ENCODE measurements at places on chromosomes 11 and 22.

GRCh38 chr11:44604171-44604581, 38.7 kb downstream of the CD82 start:
- DNase-seq: no peak

GRCh38 chr22:27223317-27224177, 566.2 kb downstream of the MIAT start:
- peak; percentile 49 for DNase-seq

DNA sequence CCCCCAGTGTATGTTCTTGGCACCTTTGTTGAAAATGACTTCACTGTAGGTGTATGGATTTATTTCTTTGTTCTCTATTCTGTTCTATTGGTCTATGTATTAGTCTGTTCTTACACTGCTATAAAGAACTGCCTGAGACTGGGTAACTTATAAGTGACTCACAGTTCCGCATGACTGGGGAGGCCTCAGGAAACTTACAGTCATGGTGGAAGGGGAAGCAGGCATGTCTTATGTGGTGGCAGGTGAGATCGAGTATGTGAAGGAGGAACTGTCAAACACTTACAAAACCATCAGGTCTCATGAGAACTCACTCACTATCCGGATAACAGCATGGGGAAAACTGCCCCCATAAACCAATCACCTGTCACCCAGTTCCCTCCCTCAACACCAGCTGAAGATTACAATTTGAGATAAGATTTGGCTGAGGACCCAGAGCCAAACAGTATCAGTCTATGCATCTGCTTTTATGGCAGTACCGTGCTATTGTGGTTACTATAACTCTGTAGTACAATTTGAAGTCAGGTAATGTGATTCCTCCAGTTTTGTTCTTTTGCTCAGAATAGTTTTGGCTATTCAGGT, 836.2 kb downstream of the DLG2 start:
- DNase-seq: no peak

DNA sequence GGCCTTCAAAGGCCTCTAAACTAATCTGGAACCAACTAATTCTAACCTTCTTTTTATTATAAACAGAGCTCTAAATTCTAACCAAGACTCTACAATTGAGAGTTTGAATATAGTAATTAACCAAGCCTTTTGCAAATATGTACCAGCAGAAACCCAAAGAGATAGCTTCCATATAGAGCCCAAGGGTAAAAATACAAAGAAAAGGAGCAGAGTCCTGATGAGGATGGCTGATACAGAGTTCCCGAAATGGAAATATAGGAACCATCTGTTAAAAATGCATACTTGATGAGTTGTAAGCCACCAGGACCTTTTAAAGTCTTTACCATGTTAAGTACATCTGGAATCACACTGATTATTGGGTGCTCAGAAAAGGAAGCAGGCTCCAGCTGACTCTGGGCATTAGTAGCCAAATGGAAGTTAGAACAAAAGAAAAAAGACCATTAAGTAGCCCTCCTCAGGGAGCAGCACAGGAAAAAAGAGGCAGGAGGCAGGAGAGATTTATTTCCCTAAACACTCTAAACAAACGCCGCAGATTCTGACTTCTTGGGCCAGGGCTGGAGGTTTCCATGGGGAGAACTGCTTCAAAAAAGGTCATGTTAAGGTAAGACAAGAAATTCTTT, 463.1 kb upstream of the FAT3 start:
- no peak for DNase-seq

- DNase-seq: no peak
Observed at GRCh38 chr22:46582281-46582933, 37.8 kb upstream of the GRAMD4 start.

- no peak for DNase-seq
Observed at GRCh38 chr11:114606003-114606801, 10.6 kb upstream of the NXPE4 start.

- no peak for DNase-seq
Observed at GRCh38 chr22:28903080-28903479, 19.7 kb downstream of the ZNRF3 start.

- DNase-seq: no peak
Observed at GRCh38 chr11:116843661-116844060, 6.2 kb upstream of the APOA1 start.

- DNase-seq: no peak
Observed at GRCh38 chr11:130485983-130486382, 37.5 kb downstream of the ADAMTS15 start.

DNA sequence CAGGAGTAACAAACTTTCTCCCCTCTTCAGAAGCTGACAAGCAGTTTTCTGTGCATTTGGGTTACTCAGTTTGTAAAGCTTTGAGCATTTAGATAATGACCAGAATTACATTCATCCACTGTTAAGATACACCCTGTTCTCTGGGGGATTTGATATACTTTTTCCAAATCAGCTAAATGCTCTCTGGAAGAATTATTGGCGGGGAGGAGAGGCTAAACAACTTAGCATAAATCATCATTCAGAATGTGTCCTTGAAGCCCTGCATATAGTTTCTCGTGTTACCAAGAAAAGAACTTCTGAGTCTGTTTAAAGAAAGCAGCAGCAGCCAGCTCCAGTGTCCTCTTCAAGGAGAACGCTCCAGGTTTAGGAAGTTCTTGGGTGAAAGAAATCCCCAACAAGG, 54.9 kb upstream of the LDLRAD3 start:
- DNase-seq: no peak

- peak; percentile 87 for DNase-seq
Observed at GRCh38 chr11:60913793-60914632, at the start of gene TMEM109. Gene TMEM109 (plus strand): TSS chr11:60914158. CDS start chr11:60919694, 5,536 bp downstream.

DNA sequence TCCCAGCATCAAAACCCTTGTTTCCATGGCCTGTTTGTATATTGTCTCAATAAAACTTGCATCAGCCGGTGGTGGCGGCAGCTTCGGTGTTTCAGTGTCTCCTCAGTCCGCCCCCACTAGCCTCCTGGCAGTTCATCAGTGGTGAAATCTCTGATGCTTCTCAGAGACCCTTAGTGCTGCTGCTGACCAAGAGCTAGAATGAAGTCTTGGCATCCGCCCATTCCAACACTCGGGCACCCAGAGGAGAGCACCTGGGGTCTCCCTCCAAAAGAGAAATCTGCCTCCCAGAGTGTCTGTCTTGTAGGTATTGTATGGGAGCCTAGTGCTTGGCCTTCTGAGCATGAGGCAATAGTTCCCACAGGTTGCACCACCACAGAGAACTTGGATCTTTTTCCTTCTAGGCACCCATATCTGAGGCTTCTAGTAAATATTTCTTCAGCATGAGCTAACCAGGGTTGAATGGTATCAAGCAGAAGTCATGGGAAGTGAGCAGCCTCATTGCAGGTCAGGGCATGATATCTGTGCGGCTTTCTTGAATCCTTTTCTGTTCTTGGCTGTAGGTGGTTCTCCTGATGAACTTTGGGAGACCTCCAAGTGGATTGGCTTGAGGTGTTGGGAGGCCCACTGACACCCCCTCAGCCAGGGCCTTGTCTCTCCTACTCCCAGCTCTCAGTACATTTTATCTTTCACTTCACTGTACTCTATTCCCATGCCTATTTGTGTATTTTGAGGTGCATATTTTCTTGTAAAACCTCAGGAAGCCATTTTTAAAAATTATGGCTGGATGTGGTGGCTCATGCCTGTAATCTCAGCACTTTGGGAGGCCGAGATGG, 13.2 kb upstream of the AIFM3 start:
- no peak for DNase-seq

DNA sequence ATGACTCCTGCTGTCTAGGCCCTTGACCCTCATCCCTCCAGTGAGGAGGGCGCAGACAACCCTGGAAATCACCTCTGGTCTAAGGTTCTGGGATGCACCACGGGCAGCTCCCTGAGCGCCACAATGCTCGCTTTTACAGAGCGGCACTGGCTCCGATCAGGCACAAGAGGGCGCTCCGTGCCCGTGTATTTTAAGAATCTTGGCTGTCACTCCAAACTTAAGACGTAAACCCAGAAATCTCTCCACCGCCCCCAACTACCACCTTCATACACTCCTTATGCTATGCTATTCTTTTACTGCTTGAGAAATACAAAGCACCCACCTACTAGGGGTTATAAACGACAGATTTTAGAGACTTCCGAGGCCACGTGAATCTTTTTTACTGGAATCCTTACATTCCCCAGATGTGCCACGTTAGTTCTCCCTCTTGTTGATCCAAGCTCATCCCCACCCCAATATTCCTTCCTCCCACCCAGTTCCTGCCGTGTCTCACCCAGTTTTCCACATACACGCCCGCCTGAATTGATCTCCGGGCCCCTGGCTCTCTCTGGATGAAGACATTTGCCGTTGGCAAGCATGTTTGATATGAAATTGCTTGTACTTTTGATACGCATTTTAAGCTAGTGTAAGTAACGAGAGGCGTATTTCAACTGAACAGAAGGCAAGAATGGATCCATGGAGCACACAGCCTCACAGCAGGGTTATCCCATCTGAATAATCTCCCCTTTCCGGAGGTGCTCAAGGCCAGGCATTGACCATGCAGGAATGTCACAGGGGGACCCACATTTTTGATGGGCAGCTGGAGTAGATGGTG, 453.5 kb downstream of the OPCML start:
- DNase-seq: peak; percentile 21

DNA sequence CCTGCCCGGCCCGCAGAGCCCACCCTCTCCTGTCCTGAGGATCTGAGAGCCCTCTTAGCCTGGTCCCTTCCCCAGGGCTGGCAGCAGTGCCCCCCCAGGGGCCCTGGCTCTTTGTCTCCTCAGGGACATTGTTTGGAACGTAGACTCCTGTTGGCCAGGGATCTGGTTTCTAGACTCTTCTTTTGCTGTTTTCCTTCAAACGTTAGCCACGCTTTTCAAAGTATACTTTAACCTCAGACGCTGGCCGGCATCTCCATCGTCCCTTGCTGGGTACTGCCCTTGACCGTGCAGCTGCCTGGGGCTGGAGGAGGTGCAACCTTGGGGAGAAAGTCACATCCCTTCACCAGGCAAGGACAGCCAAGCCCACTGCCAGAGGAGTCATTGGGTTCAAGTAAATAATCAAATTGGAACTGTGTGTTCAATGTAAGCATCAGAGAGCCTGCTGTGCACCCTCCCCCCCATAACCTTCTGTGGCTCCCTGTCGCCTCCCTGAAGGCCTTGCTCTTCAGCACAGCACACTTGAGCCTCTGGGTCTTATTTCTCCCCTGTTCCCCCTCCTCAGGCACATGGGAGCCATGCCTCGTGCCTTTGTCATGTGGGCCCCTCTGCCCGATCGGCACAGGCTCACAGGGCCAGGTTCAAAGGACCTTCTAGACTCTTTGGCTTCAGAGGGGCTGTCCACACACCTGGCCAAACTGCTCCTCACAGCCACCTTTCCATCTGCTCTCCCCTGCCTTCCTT, 21.8 kb upstream of the WNT7B start:
- no peak for DNase-seq

GRCh38 chr11:120354068-120354467, 17.9 kb downstream of the ARHGEF12 start:
- DNase-seq: no peak

DNA sequence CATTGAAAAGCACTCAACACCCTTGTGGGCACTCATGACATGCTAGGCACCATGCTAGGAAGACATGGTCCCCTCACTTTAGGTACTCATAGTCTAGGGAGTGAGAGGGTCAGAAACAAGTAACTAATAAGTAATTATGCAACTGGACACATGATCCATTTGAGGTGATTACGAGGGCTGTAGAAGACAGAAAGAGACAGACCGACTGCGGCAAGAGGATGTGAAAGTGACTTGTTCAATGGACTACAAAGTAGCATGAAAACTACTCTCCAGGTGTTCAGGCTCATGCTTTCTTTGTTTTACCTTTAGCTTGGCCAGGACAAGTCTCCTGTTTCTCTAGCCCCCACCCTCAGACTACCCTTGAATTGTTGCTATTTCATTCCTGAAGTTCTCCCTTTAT, 310.8 kb upstream of the SORL1-AS1 start:
- DNase-seq: no peak

DNA sequence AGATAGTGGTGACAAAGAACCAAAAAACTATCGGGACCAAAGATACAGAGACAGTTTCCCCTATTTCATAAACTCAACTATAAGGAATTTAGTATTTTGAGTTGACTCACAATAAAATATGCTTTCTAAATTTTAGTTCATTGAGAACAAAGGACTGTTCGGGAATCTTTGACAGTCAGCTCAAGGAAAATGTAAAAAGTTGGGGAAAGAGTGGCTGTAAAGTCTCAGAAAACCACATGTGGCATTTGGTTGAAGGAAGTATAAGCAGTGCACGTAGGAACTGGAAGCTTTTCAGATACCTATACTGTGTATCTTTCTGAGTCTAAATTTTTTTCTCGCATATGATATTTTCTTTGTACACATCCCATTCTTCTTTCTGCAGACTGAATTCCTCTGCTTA, 688.9 kb downstream of the KCNA4 start:
- DNase-seq: no peak

DNA sequence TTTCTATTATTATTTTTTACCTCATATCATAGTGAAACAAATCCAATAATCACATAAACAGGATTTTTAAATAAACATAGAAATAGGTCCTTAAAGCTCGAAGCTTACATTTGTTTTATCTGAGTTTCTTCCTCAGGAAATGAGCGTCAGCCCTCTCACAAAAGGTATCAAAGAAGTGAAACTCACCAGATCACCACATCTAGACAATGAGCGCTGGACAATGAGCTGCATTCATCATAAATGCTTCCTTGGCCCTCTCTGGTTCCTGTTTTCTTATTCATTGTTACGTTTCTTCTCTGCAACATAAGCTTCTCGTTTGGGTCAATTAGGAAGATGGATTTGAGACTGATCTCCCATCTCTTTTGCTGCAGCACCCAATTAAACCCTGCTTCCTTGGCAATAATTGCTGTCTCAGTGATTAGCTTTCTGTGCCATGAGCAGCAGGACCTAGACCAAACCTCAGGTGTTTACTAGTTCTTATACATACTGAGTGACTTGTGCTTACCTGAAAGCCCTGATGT, 649.9 kb upstream of the LUZP2 start:
- no peak for DNase-seq

DNA sequence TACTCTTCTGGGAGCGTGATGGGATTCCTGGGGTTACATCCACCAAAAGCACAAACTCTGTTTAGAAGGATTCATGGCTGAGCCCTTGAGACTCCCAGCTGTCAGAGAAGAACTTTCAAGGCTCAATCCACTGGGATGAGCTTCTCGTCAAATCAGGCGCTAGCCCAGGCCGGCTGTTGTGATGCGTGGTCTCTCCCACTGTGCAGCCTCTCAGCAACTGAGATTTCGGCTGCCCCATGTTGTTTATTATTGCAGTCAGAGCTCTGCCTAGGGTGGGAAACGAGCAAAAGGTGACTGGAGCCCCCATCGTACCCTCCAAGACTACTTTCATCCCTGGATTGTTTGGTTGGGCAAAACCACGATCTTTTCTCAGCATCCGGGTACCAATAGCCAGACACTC, 251.6 kb downstream of the ETS1 start:
- DNase-seq: no peak

DNA sequence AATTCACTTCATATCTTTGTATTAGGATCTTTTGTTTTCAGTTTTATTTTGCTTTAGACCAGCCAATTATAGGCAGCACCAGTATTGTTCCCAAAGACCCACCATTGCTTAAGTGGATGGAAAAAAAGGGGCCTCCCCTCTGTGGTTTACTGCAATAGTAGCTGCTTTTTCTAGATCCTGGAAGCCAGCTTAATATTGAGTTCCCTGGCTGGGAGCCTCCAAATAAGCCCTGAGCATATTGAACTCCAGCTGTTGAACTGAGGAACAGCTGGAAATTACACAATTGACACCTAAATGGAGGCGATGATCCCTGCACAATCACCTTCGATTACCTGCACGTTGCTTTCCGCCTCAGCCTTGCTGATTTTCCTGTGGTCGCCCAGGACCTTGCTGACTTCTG, 576.0 kb downstream of the SOX6 start:
- DNase-seq: no peak

GRCh38 chr11:44993971-44994704, 43.5 kb upstream of the TP53I11 start:
- no peak for DNase-seq

All from HTR-8/SVneo (cell line).